ENCODE measurements at places on chromosomes 11 and 22.

DNA sequence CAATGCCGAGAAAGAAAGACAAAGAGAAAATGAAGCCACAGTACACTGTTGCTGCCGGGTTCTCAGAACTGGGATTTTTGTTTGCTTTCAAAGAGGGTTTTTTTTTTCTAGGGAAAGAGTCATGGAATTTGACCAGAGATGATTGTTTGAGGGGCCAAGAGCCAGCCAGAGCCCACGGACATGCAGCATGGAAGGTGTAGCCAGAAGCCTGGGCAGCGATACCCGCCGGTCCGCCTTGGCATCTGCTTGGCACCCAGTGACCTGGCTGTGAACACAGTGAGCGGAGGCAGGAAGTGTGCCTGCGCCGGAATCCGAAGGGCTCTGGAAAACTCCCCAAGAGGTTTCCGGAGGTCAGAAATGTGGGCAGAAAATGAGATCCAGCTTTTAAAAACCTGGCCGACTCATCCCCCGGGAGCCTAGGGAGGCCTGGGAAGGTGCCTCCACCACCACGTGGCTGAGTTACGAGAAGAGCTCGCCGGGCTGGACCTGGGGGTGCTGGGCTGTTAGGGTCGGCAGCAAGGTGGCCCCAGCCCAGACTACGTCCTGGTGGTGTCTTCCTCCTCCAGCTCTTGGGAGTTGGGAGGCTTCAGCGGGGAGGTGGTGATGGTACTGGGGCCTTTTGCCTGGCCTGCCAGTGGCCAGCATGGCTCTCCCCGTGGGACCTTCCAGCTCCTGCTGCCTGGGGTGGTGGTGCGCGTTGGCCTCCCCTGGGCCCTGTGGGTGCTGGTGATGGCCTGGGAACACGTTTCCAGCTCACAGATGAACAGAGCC is 61.6 kb upstream of the PPARA start:
- DNase-seq, result no peak

- DNase-seq, result no peak
These were observed 32.9 kb upstream of the KLHL35 start for GRCh38 chr11:75465701-75466531.

DNA sequence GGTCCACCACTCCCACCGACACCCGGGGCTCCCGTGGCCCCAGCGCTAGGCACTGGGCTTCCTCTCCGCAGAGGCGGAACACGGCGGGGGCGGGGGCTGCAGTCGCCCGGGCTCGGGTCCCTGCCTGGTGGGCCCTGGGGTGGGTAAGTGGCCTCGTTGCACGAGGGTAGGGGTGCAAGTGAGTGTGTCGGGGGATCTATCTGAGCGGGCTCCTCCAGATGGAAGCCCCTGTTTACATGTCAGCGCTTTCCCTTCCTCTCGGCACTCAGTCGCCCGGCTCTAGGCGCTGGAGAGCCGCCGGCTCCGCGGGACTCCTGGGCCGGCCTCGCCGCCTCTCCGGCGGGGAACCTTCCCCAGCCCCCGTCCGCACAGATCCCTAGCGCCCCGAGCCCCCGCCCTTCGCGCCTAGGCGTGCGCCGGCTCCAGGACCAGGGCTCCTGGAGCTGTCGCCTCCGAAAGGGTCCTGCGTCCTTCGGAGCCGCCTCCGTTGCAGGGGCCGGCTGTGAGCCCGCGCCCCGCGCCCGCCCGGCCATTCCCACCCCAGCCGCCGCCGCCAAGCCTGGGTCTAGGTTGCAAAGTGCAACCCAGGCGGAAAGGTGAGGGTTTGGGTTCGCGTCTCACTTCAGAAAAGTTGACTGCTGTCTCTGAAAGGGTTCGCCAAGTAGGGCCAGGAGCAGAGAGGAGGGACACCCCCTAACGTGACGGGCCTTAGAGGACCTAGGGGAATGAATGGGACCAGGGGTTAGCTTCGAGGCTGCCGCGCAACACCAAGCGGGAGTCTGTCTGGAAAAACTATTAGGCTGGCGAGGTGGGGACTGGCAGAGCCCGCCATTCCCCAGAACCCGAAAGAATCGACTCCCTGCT is 978 bp downstream of the FLI1 start:
- DNase-seq, result no peak

- no peak for DNase-seq
These were observed 17.7 kb upstream of the TUB start for GRCh38 chr11:8063324-8063723.

DNA sequence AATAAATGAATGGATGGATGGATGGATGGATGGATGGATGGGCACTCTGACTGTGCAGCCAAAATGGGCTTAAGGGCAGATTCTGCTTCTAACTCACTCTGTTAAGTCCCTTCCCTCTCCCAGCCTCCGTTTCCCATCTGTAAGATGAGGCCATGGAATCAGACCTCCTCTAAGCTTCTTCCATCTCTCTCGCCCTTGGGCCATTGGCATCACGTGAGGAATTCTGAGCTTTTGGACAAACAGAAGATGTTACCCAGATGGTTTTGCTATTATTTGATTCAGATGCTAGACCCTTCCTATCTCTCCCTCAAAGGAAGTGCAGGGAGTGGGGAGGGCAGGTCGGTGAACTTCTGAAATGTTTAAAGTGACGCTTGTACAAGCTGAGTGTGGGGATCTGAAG is 4.0 kb upstream of the CYTH4 start:
- DNase-seq, result no peak

DNA sequence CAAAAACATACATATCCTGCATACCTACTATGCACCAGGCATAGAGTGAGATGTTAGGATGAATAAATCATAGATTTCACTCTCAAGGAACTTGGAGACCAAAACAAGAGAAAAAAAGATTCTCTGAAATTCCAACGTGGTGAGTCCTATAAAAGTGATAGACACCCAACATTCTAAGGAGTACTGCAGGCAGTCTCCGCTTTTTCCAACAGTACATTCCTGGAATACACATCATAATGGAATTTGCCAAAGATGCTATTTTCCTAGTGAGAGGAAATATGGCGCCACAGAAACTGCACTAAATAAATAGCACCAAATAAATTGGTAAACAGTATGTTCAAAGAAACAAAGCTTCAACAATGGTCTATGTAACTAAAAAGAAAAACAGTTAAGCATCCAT is 6.0 kb downstream of the TMEM123 start:
- no peak for DNase-seq
